Mesenteric fat pad (tissue), 1 donor: ENCODE measurements at places on chromosomes 1 and 21. TPM values are rescaled to one million over a fixed set of nuclear protein-coding genes. Genes with fewer than 3 reads are reported as not detected.

Gene KIRREL1
- 99.8 TPM for total RNA-seq

Gene CAPZA1
- 142 TPM for total RNA-seq

Gene OR2L8
- total RNA-seq = not detected

Gene CD1E
- total RNA-seq = not detected

Gene NUDT4B
- total RNA-seq = 0.74 TPM

Gene STIL
- total RNA-seq = 1.8 TPM

Gene SELE
- 17.9 TPM for total RNA-seq

Gene SRSF10
- total RNA-seq = 85.4 TPM

Gene C21orf58
- total RNA-seq = 0.96 TPM

Gene CD1B
- not detected for total RNA-seq

Gene BCL2L15
- 0.87 TPM for total RNA-seq

Gene AGT
- total RNA-seq = 3.7 TPM

Gene AADACL4
- total RNA-seq = not detected

Gene PCAT6
- 1.2 TPM for total RNA-seq

Gene FCGR3B
- total RNA-seq = 10.9 TPM

Gene SPRR5
- total RNA-seq = not detected

Gene ARHGEF11
- 37.7 TPM for total RNA-seq

Gene POU3F1
- total RNA-seq = 0.19 TPM

Gene GCSAML
- 0.51 TPM for total RNA-seq

Gene KCNH1
- 0.26 TPM for total RNA-seq

Gene CD1C
- not detected for total RNA-seq

Gene PLA2G4A
- 14.1 TPM for total RNA-seq

Gene C1orf210
- total RNA-seq = not detected

Gene C8A
- not detected for total RNA-seq

Gene PTPN22
- total RNA-seq = 3.7 TPM

Gene OR2T27
- total RNA-seq = not detected

Gene OR2T33
- not detected for total RNA-seq

Gene SERINC2
- total RNA-seq = 10.0 TPM

Gene S100A9
- 892 TPM for total RNA-seq

Gene GNAT2
- not detected for total RNA-seq

Gene DNAJC16
- total RNA-seq = 19.8 TPM

Gene HES3
- total RNA-seq = not detected

Gene OR2M3
- not detected for total RNA-seq

Gene EIF2D
- 37.8 TPM for total RNA-seq

Gene ZNF669
- total RNA-seq = 7.7 TPM

Gene C1orf94
- total RNA-seq = not detected

Gene ANKRD35
- total RNA-seq = 4.3 TPM

Gene ATP5IF1
- total RNA-seq = 50.7 TPM

Gene OR2T29
- not detected for total RNA-seq

Gene STMN1
- 39.3 TPM for total RNA-seq

Gene PPOX
- 19.4 TPM for total RNA-seq

Gene GPN2
- 28.5 TPM for total RNA-seq

Gene DNASE2B
- total RNA-seq = 0.39 TPM

Gene TCHH
- 1.1 TPM for total RNA-seq

Gene SYNC
- 27.1 TPM for total RNA-seq

Gene TAS1R3
- 0.19 TPM for total RNA-seq

Gene TACSTD2
- 1.7 TPM for total RNA-seq

Gene GJC2
- total RNA-seq = 2.6 TPM

Gene CFAP107
- not detected for total RNA-seq

Gene PLPPR4
- 1.7 TPM for total RNA-seq

Gene PROK1
- total RNA-seq = 1.3 TPM

Gene NTMT2
- not detected for total RNA-seq

Gene GRIK1
- total RNA-seq = 0.16 TPM

Gene REN
- total RNA-seq = 1.3 TPM

Gene CPT2
- total RNA-seq = 17.5 TPM

Gene VSIG8
- total RNA-seq = not detected

Gene PATJ
- 11.1 TPM for total RNA-seq

Gene LAMC2
- total RNA-seq = 1.0 TPM
